ENCODE measurements at places on chromosomes 11 and 22.

DNA sequence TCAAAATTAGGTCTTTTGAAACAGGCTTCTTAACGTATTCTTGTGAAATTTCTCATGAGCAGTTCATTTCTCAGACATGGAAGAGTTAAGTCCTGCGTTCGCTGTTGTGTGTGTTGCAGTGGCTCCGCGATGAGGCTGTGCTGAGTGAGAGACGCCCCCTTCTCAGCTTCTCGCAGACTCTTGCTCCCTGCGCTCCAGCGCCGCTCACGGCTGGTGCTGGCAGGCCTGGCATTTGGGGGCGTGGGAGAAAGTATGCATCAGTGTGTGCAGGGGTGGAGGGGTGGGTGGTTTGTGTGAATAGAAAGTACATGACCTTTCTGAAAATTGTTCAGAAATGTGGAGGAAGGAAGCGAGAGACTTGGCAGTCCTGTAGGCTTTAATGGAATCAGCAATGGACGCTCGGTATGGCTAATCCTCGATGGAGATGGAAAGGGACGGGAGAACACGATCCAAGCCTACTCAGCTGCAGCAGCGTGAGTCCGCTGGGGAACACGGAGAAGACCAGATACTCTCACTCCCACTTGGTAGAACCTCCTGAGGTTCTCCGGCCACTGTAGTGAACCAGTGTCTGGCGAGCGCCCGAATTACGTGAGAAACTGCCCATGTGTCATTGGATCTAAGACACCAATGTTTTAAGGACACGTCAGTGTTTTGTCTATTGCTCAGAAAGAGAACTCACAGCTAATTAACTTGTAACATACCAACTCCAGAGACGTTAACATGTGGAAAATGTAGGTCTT is 5.9 kb downstream of the TAB1 start:
- no peak for DNase-seq

DNA sequence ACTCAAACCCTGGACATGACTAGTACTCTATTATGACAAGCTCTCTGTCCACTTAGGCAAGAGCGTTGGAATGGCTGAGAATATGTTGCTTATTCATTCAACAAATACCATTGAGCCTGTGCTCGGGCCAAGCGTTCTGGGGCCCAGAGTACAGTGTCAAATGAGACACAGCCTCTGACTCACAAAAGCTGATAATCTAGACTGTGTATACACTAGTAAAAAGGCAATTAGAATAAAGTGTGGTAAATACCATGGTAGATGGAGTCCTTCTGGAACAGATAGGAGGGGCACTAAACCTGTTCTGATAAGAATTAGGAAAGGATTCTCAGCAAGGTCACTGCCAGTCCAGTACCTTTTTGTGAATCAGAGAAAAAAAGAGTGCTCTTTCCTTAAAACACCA is 24.7 kb downstream of the KCNE3 start:
- DNase-seq = no peak

DNA sequence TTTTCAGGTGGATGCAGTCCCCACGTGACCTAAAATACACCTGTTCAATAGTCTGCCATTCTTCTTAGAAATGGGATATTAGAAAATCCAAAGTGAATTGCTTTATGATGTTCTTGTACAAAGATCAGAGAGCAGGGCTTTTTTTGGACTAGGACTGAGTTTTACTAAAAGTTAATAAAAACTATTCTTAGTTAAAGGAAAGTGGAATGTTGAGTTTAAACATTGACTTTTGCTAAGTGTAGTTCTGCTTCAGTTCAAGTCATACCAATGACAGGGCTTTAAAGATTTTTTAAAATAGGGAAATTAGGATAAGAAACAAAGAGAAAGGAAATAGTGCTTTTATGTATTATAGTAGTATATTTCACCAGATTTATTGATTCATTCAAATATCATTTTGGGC is at the start of gene SLC22A24:
Gene SLC22A24 (minus strand): TSS at position 101 of the 400 bp plus-strand sequence. CDS start 442 bp downstream, outside the sequence.
- DNase-seq = no peak

- DNase-seq = no peak
Observed at GRCh38 chr11:68828957-68829356, 12.8 kb downstream of the CPT1A start.

- no peak for DNase-seq
Observed at GRCh38 chr11:35178873-35179272, 39.9 kb downstream of the CD44 start.

DNA sequence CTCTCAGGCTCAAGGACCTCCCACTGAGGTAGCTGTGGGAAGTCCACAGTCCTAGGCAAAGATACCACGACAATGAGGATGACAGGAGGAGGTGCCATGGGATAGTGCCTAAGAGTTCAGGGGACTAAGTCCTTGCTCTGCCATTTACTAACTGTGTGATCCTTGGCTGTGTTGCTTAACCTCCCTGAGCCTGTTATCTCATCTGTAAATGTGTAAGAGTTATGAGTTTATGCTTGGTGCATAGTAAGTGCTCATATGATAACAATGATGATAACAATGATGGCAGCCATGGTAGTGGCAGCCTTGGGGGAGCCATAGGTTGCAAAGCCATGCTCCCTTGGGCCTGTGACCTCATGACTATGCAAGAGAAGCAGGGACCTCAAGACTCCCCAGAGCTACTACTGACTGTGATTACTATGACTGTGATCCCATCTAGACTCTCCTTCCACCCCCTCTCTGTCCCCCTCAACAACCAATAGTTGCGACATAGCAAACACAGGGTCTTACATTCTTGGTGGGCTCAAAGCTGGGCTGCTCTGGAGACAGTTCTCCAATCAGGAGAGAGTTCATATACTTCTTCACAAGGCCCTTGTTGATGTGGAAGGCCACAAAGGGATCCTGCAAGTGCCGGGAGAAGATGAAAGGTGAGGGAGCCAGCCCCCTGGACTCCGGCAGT is 3.9 kb downstream of the FADS1 start:
- no peak for DNase-seq

DNA sequence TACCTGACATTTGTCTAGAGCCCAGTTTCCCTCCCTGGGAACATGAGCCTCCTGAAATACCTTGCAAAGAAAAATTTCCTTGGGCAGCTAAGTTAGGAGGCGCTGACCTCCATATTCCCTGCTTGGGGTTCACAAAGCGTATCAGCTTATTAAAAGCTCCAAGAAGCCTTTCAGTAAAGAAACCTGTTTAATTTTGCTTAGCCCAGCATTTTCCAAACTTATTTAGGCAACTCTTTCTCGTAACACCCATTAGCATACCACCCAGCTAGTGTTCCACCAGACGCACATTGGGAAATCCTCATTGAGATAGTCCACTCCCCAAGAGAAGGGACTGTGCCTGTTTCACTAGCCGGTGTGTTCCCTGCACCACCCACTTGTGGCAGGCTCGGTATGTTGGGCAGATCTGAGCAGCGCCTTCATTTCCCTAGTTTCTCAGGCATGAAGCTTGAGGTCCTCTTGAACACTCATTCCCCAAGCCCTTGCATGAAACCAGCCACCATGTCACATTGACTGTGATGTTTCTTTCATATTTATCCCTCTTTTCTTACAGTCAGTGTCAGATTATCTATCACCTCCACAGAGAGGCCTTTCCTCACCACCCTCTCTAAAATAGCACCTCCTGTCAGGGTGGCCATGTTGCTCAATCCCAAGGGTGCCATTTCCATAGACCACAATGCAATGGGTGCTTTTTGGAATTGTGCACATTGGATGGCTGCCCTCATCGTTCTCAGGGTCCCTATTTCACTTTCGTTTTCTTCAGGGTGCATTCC is 12.5 kb upstream of the ELF5 start:
- no peak for DNase-seq

GRCh38 chr11:118618115-118618990 is 10.9 kb downstream of the PHLDB1 start:
- DNase-seq = no peak

DNA sequence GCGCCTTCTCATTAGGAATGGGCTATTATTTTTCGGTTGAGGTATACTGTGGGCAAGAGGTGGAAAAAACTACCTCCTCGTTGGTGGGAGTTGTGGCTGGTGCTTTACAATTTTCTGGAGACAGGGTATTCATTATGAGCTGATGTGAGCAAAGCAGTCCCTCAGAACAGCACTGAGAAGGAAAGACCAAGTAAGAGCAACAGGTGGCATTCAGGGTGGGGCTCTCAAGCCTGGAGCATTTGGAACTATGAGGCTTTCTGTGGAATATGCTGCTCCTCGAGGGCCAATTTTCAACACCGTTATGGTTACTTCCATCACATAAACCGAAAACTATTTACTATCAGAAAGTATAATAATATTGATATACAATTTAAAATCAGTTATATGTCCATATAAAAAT is 3.7 kb downstream of the SNX19 start:
- no peak for DNase-seq

DNA sequence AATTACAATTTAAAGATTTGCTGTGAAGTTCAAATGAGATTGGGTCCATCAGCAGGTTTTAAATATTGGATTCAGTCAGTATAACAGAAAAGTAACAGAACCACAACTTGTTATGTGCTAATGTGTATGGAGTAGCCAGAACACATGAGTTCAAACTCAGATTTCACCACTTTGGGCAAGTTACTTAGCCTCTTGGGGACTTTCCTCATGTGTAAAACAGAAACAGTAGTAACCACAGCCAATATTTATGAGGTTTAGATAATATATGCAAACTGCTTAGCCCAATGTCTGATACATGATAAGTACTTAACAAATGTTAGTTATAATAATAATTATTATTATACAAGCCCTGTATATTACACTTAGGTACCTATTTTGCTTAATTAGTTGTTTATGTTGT is 21.8 kb upstream of the SLC5A12 start:
- no peak for DNase-seq

- DNase-seq = no peak
Observed at GRCh38 chr11:72432347-72433287, 1.7 kb downstream of the CLPB start.

- DNase-seq = peak; percentile 91
Observed at GRCh38 chr22:30301995-30302809, 12.9 kb upstream of the CASTOR1 start.

GRCh38 chr11:7115780-7116179 is 27.0 kb downstream of the RBMXL2 start:
- DNase-seq = no peak

GRCh38 chr11:47329987-47330931 is 22.2 kb downstream of the MYBPC3 start:
- no peak for DNase-seq

GRCh38 chr11:116330439-116331185 is 442.2 kb downstream of the BUD13 start:
- DNase-seq = no peak

GRCh38 chr11:15663777-15664218 is 549.1 kb downstream of the INSC start:
- DNase-seq = no peak

GRCh38 chr11:75500742-75501141 is 25.0 kb downstream of the GDPD5 start:
- no peak for DNase-seq

DNA sequence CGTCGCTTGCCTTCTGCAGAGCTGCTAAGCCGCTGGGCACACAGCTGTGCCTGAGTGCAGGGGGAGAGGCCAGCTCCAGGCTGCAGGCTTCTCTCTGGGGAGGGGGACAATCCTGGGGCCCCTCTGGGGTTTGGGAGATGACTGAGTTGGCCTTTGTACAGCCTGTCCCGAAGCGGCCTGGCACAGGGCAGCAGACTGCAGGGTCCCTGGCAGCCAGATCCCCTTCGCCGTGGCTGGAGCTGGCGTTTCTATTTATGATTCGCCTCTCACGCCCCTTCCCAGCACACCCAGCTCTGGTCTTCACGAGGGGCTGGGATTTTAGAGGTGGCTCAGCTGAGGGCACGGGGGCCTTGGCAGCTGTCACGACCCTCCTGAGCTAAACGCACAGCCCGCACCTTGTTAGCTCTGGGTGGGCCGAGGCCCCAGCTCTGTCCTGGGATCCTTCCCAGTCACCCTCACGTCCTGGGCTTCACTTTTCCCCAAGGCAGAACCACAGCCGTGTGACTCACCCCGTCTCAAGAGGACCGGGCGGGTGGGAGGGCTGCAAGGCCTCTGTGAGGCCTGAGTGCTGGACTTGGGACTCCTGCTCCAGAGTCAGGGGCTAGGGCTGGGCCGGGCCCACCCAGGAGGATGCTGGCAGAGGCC is 18.4 kb downstream of the OSBPL5 start:
- no peak for DNase-seq

DNA sequence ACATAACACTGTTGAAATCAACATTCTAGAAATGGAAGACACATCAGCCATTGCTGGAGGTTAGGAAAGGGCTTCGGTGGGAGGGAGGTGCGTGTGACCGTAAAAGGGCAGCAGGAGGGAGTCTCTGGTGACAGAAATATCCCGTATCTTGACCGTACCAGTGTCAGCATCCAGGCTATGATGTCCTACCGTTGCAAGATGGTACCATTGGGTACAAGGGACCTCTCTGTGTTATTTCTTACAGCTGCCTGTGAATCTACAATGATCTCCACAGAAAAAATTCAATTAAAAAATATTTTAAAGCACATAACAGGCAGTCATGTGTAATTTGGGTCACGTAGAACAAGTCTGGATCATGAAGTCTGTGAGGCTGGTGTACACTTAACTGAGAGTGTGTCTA is 27.4 kb upstream of the SEPTIN5 start:
- DNase-seq = no peak

GRCh38 chr11:117875382-117876058 is 938 bp downstream of the FXYD6 start:
- DNase-seq = peak; percentile 43

GRCh38 chr11:126233391-126233790 is 21.8 kb downstream of the FAM118B start:
- DNase-seq = no peak

DNA sequence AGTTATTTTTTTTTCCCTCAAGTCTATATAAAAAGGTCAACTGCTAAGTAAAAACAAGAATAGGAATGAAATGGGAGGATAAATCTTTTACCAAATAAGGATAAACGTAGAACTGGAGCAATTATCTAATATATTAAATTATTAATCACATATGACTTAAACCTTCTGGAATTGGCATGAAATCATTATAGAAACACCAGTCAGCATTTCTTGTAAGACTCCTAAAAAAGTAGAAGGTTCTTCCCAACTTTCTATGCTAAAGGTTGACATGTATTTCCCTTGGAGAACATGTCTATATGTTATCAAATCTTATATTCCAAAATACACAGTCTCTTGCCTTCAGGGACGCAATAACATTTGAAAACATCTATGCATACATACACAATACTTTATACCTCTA is 143.2 kb downstream of the SBF2 start:
- DNase-seq = no peak

All from common myeloid progenitor, CD34-positive (primary cell).